Stimulated activated CD4-positive, alpha-beta T cell treated with anti-CD3 and anti-CD28 coated beads, Interleukin-15, amount 100 ng/mL, for 24 hours (primary cell): ENCODE measurements at places on chromosomes 13 and 19.
A peak's percentile ranks its signal among the peaks of the same experiment; 100 is the strongest.

DNA sequence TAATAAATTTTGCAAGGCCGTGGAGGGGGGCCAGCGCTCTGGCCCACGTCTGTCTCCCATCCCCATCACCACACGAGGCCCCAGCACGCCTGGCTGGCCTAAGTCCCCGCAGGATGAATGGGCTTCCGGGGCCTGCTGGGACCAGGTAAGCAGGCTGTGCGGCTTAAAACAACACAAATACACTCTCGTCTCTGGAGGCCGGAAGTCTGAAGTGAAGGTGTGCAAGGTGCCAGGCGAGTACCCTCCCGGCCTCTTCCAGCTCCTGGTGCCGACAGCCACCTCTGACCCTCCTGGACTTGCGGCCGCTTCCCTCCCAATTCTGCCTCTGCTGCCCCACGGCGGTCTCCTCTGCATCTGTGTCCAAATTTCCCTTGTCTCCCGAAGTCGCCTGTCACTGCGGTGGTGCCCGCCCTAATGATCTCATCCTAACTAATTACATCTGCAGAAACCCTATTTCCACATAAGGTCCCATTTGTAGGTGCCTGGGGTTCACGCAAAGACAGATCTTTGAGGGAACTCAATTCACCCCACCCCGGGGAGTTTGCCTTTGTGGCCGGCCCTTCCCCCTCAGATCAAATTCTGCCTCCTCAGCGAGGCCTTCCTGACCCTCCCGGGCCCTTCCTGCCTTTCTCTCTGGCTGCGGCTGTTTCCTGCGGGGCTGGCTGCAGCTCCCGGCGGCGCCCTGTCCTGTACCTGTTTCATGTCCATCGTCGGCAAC lies 8.1 kb upstream of the PTBP1 start:
- no peak for DNase-seq

GRCh38 chr13:59710996-59711701 lies 452.6 kb downstream of the DIAPH3 start:
- no peak for DNase-seq

DNA sequence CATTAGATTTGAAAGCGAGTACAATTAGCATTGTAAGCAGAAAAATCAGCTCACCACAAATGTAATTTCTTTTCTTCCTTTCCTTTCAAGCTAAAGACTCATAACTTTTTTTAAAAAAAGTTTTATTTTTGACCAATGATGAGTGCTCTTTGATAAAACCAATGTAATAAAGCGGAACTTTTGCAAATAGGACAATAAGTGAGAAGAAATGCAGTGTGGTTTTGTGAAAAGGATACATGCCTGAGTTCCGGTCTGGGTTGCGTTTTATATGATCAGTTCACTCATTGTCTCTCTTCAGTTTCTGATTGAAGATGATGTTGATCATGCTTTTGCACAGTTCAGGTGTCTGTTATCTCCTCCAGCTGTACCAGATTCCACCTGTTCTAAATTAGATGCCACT lies 274.4 kb downstream of the KLF12 start:
- no peak for DNase-seq

DNA sequence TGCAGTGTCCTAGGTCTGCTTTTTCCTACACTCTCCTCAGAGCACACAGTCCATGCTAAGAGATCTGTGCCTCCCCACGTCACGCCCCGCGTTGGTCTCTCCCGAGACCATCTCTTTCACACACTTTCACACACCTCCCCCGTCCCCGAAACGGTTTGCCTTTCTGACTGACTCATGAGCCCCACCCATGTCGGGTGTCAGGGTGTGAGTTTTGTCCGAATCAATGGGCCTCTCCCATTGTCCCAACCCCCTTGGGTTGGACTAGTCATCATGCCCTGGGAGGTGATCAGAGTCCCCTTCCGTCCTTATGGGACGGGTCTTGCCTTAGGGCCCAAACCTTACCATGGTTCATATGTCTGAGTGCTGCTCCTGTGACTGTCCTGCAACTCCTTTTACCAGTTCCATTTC lies 214.0 kb upstream of the HTR2A start:
- DNase-seq, result no peak

- peak; percentile 90 for DNase-seq
Measured at GRCh38 chr13:42969565-42970172, 22.4 kb downstream of the EPSTI1 start.

- DNase-seq, result no peak
Measured at GRCh38 chr19:3827306-3827705, 41.1 kb upstream of the MATK start.

DNA sequence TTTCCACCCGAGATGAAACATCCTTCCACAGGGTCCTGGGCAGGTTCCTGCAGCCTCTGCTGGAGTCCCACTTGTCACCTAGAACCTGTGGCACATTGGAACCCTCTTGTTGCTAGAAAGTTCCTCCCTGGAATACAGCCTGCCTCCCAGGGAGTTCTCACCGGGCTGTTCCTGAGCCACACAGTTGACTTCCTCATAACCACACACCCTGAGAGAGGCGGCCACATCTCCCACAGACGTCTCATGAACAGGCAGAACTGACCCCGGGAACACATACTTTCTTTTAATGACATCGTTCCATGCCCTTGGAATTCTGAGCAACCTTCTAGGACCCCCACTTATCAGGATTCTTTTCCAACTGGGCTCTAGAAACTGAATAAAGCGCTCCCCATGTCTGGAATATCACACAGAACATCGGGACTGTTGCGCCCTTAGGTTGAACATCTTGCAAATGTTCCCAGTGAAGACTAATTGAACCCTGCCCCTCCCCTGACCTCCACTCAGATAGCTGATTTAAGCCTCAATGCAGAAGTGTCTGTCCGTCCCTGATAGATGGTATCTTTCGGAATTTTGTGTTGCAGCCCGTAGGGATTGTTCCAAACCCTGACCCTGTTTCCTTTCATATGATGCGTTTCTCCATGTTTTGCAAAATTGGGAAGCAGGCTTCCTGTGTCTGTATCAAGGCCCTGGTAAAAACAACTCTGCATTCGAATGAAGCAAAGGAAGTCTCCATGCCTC lies 91.1 kb downstream of the RAB20 start:
- DNase-seq, result no peak

DNA sequence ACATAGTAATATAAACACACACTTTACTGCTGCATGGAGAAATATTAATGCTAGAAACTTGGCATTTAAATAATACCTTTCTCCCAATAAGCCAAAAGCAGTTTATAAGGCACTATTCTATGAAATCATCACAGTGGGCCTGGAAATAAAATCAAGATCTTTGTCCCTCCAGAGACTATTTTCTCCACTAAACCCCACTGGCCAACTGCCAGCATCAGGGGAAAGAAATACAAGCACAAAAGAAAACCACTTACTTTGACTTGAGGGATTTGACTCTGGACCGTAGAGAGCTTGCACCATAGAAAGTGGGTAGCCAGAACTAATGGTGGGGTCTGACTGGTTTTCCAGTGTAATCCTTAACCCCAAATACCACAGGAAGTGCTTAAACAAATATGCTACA lies 71.9 kb downstream of the DCLK1 start:
- DNase-seq, result no peak

DNA sequence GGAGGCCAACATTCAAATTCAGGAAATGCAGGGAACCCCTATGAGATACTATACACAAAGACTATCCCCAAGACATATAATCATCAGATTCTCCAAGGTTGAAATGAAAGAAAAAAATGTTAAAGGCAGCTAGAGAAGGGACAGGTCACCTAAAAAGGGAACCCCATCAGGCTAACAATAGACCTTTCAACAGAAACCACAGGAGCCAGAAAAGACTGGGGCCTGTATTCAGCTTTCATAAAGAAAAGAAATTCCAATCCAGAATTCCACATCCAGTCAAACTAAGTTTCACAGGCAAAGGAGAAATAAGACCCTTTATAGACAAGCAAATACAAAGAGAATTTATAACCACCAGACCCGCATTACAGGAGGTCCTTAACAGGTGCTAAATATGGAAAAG lies 1703.6 kb upstream of the PRR20A start:
- DNase-seq, result no peak

GRCh38 chr13:111630406-111630805 lies 310.0 kb downstream of the TEX29 start:
- DNase-seq, result no peak

DNA sequence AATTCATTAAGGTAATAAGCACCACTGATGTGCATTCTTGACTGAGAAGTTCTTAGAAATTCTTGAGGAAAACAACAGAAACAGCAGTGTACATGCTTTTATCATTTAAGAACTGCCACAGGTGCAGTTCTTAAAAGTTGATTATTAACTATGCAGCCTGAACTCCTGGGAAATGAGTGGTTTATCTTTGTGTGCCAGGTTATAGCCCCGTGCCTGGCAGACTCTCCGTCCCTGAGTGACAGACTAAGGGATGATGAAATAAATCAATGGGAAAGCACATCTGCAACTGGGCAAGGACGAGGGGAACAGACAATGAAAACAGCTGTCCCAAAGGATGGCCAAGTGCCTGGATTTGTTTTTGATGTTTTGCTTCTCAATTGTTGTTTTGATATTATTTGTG lies 84.4 kb upstream of the SPATA13 start:
- no peak for DNase-seq

GRCh38 chr13:23140492-23140891 lies 40.3 kb upstream of the SGCG start:
- DNase-seq, result no peak

DNA sequence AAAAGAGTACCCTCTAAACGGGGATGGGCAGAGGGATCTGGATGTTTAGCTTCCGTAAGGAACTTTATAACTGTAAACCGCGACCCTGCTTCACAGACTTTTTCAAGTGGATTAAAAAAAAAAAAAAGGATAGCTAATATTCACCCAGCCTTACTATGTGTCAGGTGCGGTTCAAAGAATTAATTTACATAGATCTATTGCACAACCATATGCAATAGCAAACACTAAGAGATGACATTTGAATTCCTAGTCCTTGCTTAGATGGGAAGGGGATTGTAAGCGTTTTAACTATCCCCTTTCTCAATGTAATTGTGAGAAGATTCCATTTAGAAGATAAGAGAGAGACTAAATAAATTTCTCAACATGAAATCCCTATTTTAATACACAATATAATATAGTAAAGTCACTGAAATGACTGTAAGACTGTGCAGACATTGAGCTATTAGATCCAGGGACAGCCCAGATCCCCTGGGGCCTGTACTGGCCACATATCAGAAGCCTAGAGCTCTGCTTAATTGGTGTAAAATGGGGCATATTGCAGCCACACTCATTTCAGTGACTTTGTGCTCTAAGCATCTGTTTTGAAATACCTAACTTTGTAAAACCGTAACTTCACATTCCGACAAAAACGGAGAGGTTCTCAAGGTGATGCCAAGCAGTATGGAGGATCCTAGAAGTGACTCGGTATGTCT lies 13.6 kb downstream of the LATS2 start:
- DNase-seq, result no peak

DNA sequence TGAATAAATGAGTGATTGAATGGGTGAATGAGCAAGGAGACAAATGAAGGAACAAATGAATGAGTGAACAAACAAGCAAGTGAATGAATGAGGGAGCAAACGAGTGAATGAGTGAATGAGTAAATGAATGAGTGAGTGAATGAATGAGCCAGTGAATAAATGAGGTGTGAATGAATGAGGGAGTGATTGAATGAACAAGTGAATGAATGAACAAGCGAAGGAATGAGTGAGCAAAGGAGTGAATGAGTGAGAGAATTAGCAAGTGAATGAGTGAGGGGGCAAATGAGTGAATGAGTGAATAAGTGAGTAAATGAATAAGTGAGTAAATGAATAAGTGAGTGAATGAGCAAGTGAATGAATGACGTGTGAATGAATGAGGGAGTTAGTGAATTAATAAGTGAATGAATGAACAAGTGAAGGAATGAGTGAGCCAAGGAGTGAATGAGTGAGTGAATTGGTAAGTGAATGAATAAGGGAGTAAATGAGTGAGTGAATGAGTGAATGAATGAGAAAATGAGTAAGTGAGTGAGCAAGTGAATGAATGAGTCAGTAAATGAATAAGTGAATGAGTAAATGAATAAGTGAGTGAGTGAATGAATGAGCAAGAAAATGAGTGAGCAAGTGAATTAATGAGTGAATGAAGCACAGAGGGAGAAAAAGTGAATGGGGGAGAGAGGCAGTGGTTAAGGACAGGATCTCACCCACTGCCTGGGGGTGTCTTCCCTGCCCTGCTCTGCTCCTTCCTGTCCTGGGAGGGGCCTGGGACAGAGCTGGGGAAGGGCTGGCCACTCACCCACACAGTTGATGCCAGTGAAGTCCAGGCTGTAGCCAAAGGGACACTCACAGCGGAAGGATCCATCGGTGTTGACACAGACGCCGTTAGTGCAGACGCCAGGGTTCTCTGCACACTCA lies 36.4 kb downstream of the CCL25 start:
- no peak for DNase-seq

DNA sequence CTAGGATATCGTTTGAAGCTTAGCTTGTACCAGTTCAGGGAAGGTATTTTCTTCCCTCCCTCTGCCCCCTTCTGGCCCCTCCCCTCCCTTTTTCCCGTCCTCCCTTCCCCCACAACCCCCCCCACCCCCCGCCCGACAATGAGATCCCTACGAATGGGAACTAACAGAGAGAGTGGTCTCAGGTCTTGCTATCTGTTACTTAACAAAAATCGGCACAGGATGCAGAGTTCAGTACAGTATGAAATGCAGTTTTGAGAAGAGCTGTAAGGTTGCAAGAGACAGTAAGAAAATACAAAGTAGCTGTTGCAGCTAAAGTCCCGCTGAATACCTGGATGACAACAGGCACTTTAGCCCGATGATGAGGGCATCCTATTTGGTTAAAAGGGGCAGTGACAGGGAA lies 3.1 kb upstream of the DACH1 start:
- no peak for DNase-seq

- DNase-seq, result no peak
Measured at GRCh38 chr19:2058570-2059421, 7.8 kb upstream of the MKNK2 start.

- no peak for DNase-seq
Measured at GRCh38 chr19:17243830-17244617, 1.7 kb downstream of the NR2F6 start.

- no peak for DNase-seq
Measured at GRCh38 chr13:21695546-21695945, 24.7 kb downstream of the FGF9 start.

- no peak for DNase-seq
Measured at GRCh38 chr13:31184981-31185645, 14.7 kb upstream of the B3GLCT start.

DNA sequence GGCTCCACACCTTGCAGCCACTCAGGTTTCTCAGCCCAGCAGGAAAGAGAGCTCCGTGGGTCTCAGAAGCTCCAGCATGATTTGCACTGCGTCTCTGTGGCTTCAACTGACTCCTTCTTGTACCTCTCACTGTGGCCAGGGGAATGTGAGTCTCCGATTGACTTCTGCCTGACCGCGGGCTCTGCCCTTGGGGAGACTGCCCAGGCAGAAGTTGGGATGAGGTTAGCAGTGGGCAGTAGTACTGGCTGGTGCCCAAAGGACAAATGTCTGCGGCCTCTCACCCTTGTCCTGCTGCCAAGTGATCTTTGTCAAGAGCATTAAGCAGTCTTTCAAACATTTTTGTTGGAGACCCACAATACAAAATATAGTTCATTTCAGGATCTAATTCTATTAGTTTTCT lies 34.4 kb upstream of the FXYD3 start:
- DNase-seq, result no peak
